Pericardium fibroblast (primary cell): ENCODE measurements at places on chromosomes 7 and 10. TPM values are rescaled to one million over a fixed set of nuclear protein-coding genes. Genes with fewer than 3 reads are reported as not detected.

TRUB1 gene
- 14.5 and 17.8 TPM in 2 replicates for total RNA-seq

WASHC2C gene
- 24.5 and 28.9 TPM in 2 replicates for total RNA-seq

NFKB2 gene
- total RNA-seq = 12.8 and 17.5 TPM in 2 replicates

TMEM72 gene
- 0.17 TPM in 1 of 2 replicates, not detected in the other for total RNA-seq

HABP2 gene
- not detected in 2 replicates for total RNA-seq

OLAH gene
- total RNA-seq = 0.23 and 2.0 TPM in 2 replicates

METTL27 gene
- total RNA-seq = 1.6 and 7.0 TPM in 2 replicates

FAM25C gene
- not detected in 2 replicates for total RNA-seq

CYP3A7 gene
- 1.0 TPM in 1 of 2 replicates, not detected in the other for total RNA-seq

AFAP1L2 gene
- 0.51 and 7.5 TPM in 2 replicates for total RNA-seq

ZNF33A gene
- total RNA-seq = 6.1 and 14.0 TPM in 2 replicates

PPP1R3C gene
- 20.6 and 30.6 TPM in 2 replicates for total RNA-seq

XRCC2 gene
- total RNA-seq = 0.09 and 0.12 TPM in 2 replicates

PAX4 gene
- total RNA-seq = not detected in 2 replicates

GTF2IRD1 gene
- 16.6 and 24.3 TPM in 2 replicates for total RNA-seq

BMPR1A gene
- 20.1 and 29.9 TPM in 2 replicates for total RNA-seq

FAM25A gene
- total RNA-seq = not detected in 2 replicates

ATP5MK gene
- 255 and 293 TPM in 2 replicates for total RNA-seq

PRRT4 gene
- 1.5 and 3.5 TPM in 2 replicates for total RNA-seq

MALRD1 gene
- 0.12 and 0.17 TPM in 2 replicates for total RNA-seq

TUBAL3 gene
- not detected in 2 replicates for total RNA-seq

MMD2 gene
- total RNA-seq = not detected in 2 replicates

LGI1 gene
- not detected in 2 replicates for total RNA-seq

ZNF735 gene
- total RNA-seq = not detected in 2 replicates

LRRD1 gene
- total RNA-seq = not detected in 2 replicates

AASS gene
- 21.1 and 22.8 TPM in 2 replicates for total RNA-seq

GDF10 gene
- total RNA-seq = under 0.01 TPM in 1 of 2 replicates, not detected in the other

ARL3 gene
- 5.3 and 7.8 TPM in 2 replicates for total RNA-seq

EPHB4 gene
- total RNA-seq = 44.6 and 62.8 TPM in 2 replicates

DLX6 gene
- not detected in 2 replicates for total RNA-seq

CYP2C19 gene
- total RNA-seq = not detected in 2 replicates

AP5Z1 gene
- 38.0 and 40.5 TPM in 2 replicates for total RNA-seq
